ENCODE measurements at places on chromosomes 16 and 17.

DNA sequence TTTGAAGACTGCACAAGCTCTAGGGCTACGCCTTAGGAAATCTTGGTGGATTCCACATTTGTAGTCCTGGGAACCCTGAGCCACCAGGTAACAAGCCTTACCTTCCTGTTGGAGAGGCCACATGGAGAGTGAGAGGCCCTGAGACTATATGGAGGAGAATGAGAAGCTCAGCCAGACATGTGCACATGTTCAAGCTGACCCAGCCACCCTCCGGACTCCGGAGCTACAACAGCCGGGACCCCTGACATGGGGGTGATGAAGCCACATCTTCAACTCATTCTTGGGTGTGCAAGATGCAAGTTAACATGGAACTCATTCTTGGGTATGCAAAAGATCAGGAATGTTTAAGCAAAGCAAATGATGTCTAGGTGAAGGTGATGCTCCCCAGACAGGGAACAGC is 62.7 kb downstream of the GNA13 start:
- DNase-seq: no peak

GRCh38 chr17:32588982-32589381 is 102.2 kb downstream of the CDK5R1 start:
- peak; percentile 9 for DNase-seq

DNA sequence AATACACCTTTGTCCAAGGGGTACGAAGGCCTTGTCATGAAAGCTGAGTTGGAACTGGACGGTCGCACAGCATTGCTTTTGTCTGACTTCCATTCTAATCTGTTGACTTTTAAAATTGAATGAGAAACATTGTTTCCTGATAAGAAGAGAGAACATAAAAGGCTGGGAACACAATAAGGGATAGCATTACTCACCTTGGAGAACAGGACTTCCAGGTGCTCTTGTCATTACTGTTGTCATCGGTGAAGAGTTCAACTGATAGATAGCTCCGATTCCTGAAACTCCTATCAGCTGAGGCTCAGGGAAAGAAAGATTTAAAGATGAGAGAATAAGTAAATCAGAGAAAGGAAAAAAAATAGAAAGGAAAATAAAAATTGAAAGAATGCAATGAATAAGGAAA is 351.1 kb downstream of the KCNJ2 start:
- no peak for DNase-seq

GRCh38 chr17:33225994-33226393 is 67.1 kb downstream of the ASIC2 start:
- no peak for DNase-seq

- peak; percentile 67 for DNase-seq
Observed at GRCh38 chr17:75516619-75517296, 430 bp downstream of the TSEN54 start.

GRCh38 chr17:38693700-38694329 is 11.3 kb upstream of the MLLT6 start:
- DNase-seq: peak; percentile 53

DNA sequence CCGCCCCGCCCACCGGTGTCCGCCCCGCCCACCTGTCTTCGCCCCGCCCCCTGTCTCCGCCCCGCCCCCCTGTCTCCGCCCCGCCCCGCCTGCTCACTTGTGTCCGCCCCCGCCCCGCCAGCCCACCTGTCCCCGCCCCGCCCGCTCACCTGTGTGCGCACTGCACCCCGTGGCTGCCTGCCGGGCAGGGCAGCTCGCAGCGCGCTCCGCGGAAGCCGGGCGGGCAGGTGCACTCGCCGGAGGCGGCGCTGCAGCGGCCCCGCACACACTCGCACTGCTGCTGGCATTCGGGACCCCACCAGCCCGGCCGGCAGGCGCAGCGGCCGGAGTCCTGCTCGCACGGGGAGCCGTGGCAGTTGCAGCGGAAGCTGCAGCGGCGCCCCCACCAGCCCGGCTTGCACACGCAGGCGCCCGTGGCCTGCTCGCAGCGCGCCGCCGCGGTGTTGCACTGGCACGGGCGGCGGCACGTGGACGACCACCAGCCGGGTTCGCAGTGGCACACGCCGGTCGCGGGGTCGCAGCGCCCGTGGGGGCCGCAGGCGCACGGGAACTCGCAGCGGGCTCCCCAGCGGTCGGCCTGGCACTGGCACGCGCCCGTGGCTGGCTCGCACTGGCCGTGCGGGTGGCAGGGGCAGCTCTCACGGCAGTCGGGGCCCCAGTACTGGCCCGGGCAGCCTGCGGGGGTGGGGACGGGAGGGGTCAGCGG is 2.1 kb downstream of the SCARF1 start:
- DNase-seq: peak; percentile 59

DNA sequence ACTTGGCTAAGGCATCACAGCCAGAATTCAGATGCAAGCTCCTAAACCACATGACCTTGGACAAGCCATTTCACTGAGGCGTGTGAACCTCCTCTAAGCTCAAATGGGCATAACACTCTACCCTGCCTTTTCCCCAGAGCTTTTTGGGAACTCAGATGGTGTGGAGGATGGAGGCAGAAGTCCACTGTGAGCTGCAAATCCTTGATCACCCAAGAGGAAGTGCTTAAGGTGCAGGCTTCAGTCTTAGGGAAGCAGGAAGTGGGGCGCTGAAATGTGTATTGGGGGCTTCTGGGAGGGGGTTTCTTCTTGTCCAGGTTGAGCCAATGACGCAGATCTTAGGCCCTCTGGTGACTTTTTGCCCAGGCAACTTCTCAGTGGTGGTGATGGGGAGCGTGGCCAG is 12.9 kb downstream of the CIITA start:
- no peak for DNase-seq

- DNase-seq: peak; percentile 67
Observed at GRCh38 chr16:57446531-57447185, 527 bp downstream of the CIAPIN1 start.

DNA sequence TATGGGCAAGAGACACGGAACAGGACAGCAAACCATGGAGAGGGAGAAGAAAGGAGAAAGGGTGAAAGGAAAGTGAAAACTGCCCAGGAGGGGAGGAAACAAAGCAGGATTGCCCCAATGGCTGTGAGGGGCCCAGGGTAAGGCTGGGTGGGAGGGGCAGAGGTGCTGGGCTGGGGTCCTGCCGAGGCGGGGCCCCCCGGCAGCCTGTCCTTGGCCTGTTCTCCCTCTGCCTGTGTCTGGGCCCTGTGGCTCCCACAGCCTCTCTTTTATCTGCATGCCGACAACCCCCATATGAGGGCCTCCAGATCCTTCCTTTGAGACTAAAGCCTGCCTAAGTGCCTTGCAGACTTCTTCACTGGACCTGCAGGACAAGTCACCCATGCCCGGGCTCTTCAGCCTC is 15.5 kb downstream of the ZNHIT3 start:
- DNase-seq: no peak

GRCh38 chr17:30091121-30091670 is 25.4 kb upstream of the NSRP1 start:
- peak; percentile 29 for DNase-seq

DNA sequence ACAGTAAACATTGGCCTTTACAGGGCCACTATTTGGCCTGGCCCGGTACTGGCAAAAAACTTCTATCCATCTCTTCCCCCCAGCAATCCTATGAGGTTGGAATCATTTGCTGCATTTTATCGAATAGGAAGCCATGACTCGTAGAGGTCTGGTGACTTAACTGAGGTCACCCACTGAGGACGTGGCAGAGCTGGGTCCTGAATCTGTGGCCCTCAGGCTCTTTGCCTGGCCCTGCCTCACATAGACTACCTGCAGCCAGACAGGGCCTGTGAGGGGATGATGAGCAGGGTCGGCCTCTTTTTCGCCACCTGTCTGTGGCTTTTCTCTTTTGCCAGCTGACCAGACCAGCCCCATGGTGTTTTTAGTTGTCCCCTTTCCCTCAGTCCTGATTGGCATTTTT is 1.9 kb downstream of the PPP4C start:
- DNase-seq: peak; percentile 78

- no peak for DNase-seq
Observed at GRCh38 chr17:82091264-82092066, 6.6 kb downstream of the FASN start.

DNA sequence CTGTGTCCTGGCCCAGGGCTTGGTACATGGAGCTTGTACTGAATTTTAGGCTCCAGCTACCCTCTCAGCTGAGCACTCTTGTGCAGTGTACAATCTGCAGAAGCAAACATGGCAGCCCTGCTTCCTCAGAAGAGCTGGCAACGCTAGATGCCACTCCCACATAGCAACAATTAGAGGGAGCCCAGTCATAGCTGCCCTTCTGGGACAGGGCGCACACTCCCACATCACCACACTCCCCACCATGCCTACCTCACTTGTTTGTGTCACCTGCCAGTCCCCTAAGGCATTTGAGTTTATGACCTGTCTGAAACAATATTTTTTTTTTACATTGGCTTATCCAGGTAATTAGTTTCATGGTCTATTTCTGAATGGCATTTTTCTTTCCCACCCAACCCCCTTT is 72.3 kb downstream of the C17orf67 start:
- no peak for DNase-seq

GRCh38 chr16:20372701-20373100 is 20.2 kb upstream of the UMOD start:
- DNase-seq: peak; percentile 16

GRCh38 chr17:2213291-2213960 is 90.2 kb downstream of the SMG6 start:
- peak; percentile 68 for DNase-seq

- DNase-seq: peak; percentile 87
Observed at GRCh38 chr16:29820271-29820701, at the start of gene MVP. Gene MVP, plus strand, starts transcription at chr16:29820462. Its CDS starts 10,088 bp downstream, at chr16:29830550.

GRCh38 chr17:2302778-2303203 is 794 bp downstream of the SMG6 start:
- DNase-seq: no peak

DNA sequence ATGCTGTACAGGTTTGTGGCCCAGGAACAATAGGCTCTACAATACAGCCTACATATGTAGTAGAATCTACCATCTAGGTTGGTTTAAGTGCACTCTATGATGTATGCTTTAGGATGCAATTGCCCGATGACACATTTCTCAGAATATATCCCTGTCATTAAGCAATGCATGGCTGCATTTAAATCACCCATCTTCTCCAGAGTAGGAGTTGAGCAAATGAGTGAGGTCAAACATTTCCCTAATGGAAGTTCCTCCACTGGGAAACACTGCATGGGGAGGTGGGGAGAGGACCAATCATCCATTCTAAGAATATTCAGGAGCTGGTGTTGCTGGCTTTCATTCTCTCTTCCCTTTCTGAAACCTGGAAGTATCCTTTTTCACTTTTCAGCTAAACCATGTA is 2.0 kb upstream of the PCTP start:
- no peak for DNase-seq

DNA sequence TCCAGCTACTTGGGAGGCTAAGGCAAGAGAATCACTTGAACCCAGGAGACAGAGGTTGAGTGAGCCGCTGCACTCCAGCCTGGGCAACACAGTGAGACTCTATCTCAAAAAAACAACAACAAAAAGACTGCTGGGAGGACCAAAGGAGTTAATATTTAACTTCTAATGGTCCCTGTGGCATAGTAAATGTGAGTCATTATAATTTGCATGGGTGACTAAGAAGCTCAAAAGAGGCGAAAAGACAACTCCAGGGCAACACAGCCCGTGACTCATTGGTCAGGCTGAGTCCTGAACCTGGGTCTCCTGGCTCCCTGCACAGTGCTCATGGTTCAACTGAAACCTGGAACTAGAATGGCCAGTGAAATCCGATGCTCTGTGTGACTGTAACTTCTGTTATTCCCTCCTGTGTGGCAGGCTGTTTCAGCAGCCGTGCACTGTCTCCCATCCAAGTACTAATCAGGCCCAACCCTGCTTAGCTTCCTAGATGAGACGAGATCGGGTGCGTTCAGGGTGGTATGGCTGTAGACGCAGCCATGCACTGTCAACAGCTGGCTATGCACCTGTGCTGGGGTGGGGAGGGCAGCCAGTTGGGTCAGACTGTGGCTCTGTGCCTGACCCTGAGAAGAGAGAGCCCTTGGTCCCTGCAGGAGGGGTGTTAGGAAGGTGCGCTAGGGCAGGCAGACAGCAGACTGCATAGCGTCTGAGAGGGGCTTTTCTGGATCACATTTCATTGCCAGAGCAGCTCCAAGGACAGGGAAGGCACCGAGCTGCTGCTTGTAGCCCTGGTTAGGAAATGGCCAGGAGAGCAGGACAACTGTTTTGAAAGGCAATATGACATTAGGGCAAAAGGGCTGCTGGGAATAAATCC is 14.5 kb upstream of the GPRC5C start:
- peak; percentile 88 for DNase-seq

GRCh38 chr16:58828901-58829545 is 94.9 kb upstream of the GOT2 start:
- DNase-seq: no peak

- no peak for DNase-seq
Observed at GRCh38 chr16:52568495-52568894, 21.6 kb upstream of the TOX3 start.

DNA sequence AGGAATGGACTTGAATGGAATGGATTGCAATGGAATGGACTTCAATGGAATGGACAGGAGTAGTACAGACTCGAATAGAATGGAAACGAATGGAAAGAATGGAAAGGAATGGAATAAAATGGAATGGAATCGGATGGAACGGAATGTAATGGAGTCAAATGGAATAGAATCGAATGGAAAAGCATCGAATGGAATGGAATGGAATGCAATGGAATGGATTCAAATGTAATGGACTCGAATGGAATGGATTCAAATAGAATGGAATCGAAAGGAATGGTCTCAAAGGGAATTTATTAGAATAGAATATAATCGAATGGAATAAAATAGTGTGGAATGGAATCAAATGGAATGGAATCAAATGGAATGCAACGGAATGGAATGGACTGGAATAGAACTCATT is 484.9 kb upstream of the WSB1 start:
- no peak for DNase-seq

GRCh38 chr17:49580055-49580721 is 4.5 kb downstream of the NXPH3 start:
- DNase-seq: no peak

- peak; percentile 91 for DNase-seq
Observed at GRCh38 chr17:78325076-78325687, 34.7 kb downstream of the SOCS3 start.

GRCh38 chr17:2138318-2138717 is 83.4 kb downstream of the HIC1 start:
- DNase-seq: peak; percentile 40

DNA sequence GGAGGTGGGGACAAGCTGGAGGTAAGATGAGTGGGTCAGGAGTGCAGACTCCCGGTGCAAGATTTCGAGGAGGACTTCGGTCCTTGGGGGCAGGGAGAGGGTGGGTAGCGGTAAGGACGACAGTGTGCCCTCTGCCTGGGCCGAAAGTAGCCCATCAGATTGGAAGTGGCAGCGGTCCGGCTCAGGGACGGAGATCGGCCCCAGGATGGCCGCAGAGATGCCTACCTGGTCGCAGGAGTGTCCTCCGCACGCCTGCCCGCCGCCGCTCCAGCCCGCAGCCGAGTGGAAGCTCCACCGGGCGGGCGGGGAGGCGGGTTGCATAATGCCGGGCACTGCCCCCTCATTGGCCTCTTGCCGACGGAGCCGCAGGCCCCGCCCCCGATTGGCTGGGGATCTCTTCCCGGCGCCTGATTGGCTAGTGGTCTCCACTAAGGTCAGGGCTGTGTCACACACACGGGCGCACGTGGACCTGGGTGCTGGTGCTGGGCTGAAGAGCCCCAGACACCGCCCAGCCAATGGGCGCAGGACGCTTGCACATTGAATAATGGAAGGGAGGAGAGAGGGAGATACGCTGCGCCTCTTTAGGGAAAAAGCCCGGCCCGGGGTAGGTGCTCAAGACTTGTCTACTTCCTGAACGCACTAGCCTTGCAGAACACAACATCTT is at the start of gene PER1:
Gene PER1 (minus strand): TSS at position 293 of the 664 bp plus-strand sequence. CDS start 1,698 bp downstream, outside the sequence.
- peak; percentile 98 for DNase-seq

GRCh38 chr17:33028778-33029177 is 37.1 kb downstream of the SPACA3 start:
- no peak for DNase-seq

Measured in GM23248 (cell line).